Activated naive CD8-positive, alpha-beta T cell treated with anti-CD3 and anti-CD28 coated beads, Interleukin-2, amount 50 U/mL, for 16 hours (primary cell): ENCODE measurements at places on chromosomes 6 and 20.

GRCh38 chr6:44415873-44416502 lies 28.5 kb downstream of the CDC5L start:
- no peak for DNase-seq

- no peak for DNase-seq
These were observed 410.0 kb upstream of the JAG1 start for GRCh38 chr20:11083841-11084240.

DNA sequence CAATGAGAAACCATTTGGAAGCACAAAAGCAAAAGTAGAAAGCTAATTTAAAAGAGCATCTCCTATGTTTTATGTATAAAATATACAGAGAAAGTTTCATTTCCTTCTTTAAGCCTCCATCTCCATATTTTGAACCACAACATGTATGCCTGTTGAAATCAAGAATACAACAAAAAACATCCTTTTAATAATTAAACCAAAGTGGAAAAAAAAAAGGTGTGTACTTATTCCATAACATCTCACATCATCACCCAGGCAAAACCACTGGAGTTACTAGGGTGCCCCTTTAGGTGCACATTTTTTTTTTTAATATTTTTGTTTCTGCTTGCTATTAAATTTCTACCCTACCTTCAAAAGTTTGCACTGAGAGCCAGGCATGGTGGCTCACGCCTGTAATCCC lies 43.0 kb downstream of the EDN1 start:
- no peak for DNase-seq

DNA sequence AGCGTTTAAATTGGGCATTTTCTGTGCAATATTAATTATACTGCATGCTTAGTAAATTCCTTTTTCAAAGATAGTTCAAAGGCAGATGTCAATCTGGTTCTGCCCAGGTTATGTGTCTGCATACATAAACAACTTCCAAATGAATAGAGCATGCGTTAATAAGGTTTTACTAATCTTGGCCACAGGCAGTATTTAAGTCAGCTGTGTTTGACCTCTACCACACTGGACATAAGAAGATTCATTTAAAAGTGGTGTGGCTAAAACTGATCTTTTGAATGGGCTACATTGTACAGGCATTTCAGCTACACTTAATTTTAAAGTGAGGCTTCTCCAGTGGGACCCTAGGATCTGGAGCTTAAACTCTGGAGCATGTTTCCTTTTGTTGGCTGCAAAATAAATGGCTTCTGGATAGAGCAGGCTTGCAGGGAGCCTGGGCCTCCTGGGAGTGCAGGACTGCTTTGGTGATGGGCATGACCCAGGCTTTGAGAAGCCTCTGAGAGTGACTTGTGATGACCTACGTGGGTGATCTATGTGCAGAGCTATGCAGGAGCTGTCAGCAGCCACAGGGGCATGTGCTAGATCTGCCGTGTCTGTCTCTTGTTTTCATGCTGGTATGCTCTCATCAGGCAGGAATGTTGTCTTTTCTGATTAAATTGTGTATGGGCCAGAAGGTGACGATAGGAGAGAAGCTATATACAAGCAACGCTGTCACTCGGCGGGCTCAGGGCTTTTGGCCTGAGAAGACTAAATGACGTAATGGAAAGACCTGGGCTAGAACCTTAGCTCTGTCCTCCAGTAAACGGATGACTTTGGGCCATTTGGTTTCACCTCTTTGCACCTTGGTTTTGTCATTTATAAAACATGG lies 331.2 kb downstream of the QKI start:
- no peak for DNase-seq

GRCh38 chr6:145904391-145904790 lies 59.8 kb downstream of the SHPRH start:
- no peak for DNase-seq

DNA sequence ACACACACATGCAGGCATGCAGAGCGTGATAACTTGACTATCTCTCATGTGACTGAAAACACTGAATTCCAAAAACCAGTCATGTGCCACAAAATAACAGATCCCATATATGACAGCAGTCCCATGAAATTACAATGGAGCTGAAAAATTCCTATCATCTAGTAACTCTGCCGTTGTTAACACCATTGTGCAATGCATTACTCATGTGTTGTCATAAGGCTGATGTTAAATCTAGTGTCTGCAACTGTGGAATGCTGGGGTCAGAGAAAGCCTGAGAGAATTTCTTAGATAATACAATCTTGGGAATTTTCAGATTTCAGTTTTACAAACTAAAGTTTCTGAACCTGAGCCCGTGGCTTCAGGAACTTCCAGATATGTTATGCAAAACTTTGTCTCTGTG lies 70.2 kb downstream of the LYRM4 start:
- no peak for DNase-seq

- DNase-seq = no peak
These were observed 99.2 kb downstream of the NOL4L start for GRCh38 chr20:32485770-32486478.

GRCh38 chr6:93305088-93305487 lies 114.3 kb downstream of the EPHA7 start:
- DNase-seq = no peak

DNA sequence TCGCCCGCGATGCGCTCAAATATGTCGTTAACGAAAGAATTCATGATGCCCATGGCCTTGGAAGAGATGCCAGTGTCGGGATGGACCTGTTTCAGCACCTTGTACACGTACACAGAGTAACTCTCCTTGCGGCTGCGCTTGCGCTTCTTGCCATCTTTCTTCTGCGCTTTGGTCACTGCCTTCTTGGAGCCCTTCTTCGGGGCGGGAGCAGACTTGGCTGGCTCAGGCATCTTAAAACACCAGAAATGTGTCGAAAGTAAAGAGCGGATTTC lies 36.4 kb downstream of the HFE start:
- DNase-seq = peak; percentile 35

DNA sequence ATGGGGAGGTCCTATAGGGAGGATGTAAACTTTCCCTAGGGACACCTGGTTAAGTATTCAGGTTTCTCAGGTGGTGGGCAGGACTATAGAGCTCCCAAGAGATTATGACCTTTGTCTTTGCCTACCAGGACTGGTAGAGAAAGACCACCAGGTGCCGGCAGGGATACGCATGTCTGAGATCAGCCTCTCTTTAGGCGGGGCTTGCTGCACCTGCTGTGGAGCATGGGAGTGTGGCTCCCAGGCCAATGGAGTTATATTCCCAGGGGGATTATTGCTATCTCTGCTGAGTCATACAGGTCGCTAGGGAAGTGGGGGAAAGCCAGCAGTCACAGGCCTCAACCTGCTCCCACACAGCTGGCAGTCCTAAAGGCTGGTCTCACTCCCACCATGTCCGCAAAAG lies 280.5 kb upstream of the MMS22L start:
- DNase-seq = no peak

- no peak for DNase-seq
These were observed 102.9 kb downstream of the ADGRG6 start for GRCh38 chr6:142404751-142405150.

- no peak for DNase-seq
These were observed 93.0 kb upstream of the HDAC2 start for GRCh38 chr6:114063956-114064355.

DNA sequence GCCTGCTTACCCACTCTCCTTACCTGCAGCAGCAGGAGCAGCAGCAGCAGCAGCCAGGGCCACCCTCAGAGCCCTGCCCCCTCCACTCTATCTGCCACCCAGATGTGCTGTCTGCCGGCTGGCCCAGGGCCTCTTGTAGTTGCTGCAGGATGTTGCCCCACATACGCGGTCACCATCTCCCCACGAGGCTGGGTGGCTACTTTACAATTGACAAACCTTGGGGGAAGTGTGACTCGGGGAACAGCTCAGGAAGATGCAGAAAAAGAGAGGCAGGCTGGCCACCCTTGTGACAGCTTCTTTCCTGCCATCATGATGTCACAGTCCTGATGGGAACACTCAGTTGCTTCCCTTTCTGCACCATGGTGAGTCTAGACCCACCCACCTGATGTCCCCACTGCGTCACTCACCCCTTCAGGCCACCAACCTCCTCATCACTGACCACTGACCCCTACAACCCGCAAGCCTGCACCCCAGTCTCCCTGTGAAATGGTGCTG lies 14.5 kb downstream of the TREM1 start:
- DNase-seq = no peak
